ENCODE measurements at places on chromosomes 2 and 18.

DNA sequence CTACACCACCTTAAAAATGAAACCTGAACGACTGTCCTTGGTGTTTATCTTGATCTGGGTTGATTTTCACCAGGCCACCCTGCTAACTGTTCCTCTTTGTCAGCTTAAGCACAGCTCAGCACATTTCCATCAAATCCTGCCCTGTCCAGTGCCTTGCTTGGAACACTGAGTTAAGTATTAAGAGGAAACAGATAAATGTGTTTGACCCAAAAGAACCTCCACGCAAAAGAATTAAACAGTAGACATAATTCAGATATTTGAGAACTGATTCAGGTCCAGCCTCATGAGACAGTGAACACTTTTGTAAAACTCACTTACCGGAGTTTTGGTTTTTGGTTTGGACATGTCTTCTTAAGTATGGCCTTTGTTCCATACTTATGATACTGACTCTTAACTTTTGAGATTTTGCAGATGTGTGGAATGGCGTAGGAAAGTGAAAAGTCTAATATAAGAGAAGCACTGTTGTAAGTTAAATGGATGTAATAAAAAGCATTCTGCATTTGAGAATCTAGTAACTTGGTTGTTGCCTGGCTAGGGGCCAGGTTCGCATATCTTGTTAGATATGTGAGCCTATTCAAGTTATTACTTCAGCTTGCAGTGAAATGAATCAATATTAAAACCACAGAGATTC lies 88.9 kb upstream of the SERPINE2 start:
- DNase-seq, result no peak

DNA sequence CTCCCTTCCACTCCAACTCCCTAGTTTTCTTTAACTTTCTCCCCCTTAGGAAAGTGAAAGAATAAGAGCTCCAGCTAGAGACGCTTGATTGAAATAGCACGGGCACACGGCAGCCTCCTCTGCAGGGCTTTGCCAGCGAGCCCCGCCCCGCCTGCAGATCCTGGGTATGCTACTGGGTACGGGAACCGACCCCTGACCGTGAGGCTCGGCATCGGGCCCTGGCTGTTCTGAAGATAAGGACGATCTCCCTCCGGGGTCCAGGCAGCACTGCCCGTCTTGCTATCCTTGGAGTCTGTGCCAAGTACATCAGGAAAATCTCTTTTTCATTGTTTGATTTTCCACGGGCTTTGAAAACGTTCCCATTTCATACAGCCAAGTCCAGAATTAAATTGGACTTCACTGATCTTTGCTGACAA lies 284.5 kb downstream of the MTX2 start:
- DNase-seq, result no peak

GRCh38 chr2:194116861-194117260 lies 1540.2 kb upstream of the SLC39A10 start:
- no peak for DNase-seq

- DNase-seq, result no peak
Observed at GRCh38 chr18:57433934-57434535, 1.1 kb upstream of the ONECUT2 start.

- DNase-seq, result no peak
Observed at GRCh38 chr2:43534569-43534968, 61.3 kb downstream of the THADA start.

GRCh38 chr18:6236258-6236657 lies 178.5 kb downstream of the L3MBTL4 start:
- DNase-seq, result peak; percentile 7

DNA sequence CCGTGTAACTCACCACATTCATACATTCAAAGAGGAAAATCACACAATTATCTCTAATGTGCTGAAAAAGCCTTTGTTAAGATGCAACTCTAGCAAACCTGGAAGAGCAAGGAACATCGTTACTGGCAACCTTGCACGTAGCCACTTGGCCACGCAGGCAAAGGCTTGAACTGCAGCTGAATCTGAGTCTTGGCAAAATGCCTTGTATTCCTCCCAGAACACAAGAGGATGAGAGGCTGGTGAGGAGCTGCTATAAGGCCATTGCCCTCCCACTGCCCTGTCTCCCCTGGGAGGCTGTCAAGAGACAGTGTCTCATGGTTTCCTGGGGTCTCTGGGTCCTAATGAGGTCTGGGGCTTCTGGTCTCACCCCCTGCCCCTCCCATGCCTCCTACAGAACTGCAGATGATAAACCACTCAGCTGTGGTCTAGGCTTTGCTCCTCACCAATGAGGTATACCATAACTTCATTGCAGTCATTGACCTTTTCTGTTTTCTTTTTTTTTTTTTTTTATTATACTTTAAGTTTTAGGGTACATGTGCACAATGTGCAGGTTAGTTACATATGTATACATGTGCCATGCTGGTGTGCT lies 141.4 kb downstream of the SPP2 start:
- no peak for DNase-seq

GRCh38 chr2:151498178-151498577 lies 88.5 kb downstream of the RIF1 start:
- DNase-seq, result no peak

GRCh38 chr2:21376864-21377263 lies 253.1 kb downstream of the TDRD15 start:
- no peak for DNase-seq

DNA sequence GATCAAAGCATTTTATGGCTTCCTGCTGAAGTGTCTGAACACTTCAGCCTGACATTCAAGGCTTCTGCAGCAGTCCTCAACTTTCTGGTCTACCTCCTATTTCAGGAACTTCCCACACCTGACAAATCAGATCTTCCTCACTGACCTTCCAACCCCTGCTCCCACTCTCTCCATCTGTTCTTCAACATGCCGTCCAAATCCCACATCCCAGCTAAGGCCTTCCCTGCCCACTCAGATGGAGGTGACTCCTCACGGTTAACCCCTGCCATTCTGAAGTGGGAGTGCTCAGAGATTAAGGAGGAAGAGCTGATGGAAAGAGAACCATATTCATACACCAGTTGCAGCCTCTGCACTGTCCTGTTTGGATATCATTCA lies 104.8 kb downstream of the POLR1A start:
- DNase-seq, result no peak

DNA sequence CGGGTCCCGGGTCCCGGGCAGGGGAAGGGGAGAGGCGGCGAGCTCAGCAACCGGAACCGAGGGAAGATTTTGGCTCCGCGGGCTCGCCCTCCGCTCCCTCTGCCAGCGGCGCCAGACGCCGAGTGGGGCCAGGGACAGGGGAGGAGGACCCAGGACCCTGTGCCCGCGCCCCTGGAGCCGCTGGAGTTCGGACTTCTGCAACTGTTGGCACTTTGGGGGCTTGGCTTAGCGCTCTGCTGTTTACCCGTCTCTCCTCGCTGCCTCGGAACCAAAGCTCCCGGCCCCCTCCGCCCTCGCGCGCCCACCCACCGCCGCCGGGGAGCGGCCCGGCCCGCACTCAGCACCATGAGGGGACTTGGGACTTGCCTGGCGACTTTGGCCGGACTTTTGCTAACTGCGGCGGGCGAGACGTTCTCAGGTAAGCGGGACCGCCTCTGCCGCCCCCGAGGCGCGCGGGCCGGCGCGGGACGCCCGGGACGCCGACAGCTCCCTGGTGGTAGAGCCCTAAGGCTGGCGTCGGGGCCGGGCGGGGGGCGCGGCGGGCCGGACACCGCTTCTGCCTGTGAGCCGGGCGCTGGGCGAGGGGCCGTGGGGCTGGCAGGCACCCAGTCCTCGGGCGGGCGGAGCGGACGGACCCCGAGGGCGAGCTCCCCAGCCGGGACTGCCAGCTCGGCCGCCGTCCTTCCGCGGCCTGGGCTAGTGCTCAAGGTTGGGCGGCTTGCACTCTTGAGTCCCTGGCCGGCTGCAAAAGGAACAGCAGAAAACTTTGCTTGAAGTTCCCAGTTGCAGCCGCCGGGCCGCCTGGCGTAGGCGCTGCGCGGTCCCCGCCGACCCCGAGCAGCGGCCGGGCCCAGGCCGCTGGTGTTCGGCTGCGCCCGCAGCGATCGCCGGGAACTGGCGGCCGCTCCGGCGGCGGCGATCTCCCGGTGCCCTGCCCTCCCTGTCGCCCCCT lies 634 bp downstream of the PTPRM start:
- DNase-seq, result peak; percentile 44

GRCh38 chr2:207750876-207751275 lies 18.8 kb downstream of the FZD5 start:
- DNase-seq, result no peak

DNA sequence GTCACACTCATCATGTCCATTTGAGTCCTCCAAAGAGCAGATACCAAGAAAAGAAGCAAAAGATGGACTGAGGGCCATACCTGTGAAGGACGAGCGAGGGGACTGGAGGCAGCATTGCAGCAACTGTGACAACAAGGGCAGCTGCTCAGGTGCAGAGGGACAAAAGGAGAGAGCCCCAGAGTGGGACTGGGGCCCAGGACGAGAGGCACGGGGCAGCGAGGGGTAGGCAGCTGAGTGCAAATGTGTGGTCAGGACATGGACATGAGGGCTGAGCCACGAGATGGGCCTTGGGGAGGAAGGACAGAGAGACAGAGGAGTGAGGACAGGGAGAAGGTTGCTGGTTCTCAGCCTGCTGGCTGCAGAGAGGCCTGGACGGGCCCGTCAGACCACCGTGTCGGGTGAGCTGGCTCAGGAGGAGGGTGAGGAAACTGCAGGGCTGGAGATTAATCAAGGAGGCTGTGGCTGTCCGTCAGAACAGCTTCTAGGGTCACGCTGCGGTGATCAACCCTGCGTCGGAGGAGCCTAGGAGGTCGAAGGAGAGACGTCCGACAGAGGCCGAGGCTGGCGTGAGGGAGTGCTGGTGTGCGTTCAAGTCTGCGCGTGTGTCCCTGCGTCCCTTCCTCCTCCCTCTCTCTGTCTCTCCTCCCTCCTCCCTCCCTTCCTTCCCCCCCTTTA lies 206.8 kb upstream of the HDAC4 start:
- no peak for DNase-seq

DNA sequence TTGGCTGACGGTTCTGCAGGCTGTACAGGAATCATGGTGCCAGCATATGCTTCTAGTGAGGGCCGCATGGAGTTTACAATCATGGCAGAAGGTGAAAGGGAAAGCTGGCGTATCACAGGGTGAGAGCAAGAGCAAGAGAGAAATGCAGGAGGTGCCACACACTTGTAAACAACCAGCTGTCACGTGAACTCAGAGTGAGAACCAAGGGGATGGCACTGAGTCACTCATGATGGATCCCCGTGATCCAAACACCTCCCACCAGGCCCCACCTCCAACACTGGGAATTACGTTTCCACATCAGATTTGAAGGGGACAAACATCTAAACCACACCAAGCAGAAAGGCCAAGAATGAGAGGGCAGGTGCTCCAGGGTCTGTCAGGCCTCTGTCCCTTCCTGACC lies 185.0 kb upstream of the PID1 start:
- no peak for DNase-seq

DNA sequence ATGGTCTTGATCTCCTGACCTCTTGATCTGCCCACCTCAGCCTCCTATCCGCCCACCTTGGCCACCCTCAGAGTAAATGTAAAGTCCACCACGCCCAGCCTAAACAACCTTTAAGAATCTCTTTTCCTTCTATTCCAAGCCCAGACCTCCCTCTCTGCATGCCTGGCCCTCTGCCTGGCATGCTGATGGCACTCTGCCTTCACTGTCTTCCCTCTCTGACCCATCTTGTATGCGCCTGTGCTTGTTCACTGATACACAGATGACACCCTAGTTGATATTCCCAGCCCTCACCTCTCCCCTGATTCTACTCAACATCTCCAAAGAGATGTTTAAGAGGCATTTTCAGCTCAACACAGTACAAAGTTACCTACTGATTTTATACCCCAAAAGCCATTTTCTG lies 466.8 kb upstream of the MEX3C start:
- no peak for DNase-seq

GRCh38 chr2:221914334-221914880 lies 342.3 kb upstream of the EPHA4 start:
- DNase-seq, result no peak

- no peak for DNase-seq
Observed at GRCh38 chr2:43269706-43270105, 43.3 kb upstream of the ZFP36L2 start.

DNA sequence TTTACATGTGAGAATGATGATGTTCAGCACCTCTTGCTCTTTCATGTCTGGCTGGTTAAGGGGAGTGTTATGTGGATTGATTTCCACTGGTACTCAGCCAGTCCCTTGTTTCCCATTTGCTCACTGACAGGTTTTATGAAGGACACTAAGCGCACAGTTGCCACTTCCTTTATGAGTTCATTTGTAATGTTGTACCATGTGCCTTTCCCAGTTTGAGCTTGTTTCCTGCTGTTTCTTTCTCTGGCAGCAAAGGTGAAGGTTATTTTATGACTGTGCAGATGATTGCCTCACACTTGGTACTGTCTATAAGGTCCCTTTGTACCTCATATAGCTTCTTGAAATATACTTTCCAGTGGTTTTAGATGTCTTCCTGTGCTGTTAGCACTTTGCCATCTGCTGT lies 1700.5 kb upstream of the TMEFF2 start:
- DNase-seq, result no peak

DNA sequence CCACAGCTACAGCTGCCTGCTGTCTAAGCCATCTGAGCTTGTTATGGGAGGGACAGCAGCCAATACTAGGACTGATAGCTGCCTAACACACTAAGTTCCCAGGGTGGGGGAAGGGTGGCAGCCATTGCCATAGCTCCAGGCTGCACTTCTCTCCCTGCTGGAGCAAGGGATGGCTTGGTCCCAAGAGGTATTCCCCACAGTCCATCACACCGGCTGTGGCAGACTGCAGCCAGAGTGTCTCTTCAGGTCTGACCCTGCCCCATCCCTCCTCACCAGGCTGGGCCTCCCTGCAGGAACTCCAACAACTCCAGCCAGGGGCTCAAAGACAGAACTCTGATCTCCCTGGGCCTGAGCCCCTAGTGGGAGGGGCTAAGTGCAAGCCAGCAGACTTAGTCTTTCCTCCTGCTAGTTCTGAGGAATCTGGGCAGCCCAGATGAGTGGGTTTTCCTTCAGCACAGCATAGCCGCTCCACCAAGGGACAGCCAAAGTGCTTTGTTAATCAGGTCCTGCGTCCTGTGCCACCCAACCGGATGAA lies 632.1 kb downstream of the SOCS6 start:
- no peak for DNase-seq

GRCh38 chr2:170917957-170918356 lies 11.1 kb upstream of the GORASP2 start:
- DNase-seq, result no peak

DNA sequence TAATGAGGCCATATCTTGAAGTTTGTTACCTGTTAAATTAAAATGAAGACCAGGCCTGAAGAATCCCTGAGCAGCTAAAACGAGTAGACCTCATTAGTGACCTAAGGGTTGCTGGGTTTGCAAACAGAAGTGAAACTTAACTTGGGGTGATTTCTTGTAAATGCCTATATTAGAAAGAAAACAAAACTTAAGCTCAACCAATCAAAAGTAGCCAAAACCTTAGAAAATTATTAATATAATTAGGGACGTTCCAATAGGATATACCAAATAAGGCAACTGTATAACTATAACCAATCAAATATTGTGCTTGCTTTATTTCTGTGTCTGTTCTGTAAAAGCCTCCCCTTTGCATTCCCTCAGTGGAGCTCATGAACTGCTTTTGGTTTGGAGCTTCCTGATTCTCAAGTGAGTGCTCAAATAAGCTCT lies 137.9 kb upstream of the VRK2 start:
- peak; percentile 10 for DNase-seq

Data from inflammatory macrophage (primary cell).